ENCODE measurements at places on chromosomes 5 and 9. TPM values are rescaled to one million over a fixed set of nuclear protein-coding genes. Genes with fewer than 3 reads are reported as not detected.

DNA sequence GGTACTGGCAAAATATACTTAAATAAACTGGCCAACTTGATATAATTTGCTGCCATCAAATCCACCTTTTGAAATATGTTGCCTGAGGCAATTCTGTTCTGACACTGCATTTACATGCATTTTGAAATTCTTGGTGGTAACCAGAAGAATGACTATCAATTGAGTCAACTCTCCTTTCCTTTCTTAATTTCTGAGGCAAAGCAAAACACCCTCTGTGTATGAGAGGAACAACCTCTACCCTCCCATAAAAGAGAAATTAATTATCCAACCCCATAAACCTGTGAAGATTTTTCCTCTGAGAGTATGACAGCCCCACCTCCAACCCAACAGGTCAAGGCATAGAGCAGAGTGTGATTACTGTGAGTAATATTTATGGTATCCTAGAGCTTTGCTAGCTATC is 286.8 kb downstream of the NR2F1-AS1 start:
- H3K4me3 ChIP-seq, result no peak overlapping the region
- no peaks in the 10 kb centered on the region for H3K27me3 ChIP-seq
- H3K27ac ChIP-seq, result no peak overlapping the region
- no peak for DNase-seq

DNA sequence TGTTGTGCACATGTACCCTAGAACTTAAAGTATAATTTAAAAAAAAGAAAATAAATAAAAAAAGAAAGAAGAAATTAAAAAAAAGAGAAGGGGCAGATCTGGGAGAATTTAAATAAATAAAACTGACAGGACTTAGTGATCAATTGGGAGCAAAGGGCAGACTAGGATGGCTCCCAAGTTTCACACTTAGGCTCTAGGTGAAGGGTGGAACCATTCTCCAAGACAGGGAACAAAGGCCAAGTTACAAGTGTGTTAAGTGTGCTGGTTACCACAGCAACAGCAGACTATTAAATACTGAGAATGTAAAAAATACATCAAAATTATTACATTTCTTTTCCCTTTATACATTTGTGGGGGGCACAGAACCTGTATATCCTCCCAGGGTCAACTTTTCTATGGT is 7.1 kb downstream of the ZDHHC21 start:
- H3K4me1 ChIP-seq, result peaks cover 12% of the 10 kb centered on the region
- no peaks in the 10 kb centered on the region for H3K27me3 ChIP-seq
- H3K27ac ChIP-seq, result no peak overlapping the region
- no peak overlapping the region for H3K4me3 ChIP-seq
- no peak for DNase-seq

GRCh38 chr9:125878164-125878631 is 131.0 kb downstream of the PBX3 start:
- H3K27me3 ChIP-seq, result no peaks in the 10 kb centered on the region
- H3K27ac ChIP-seq, result no peak overlapping the region
- no peaks in the 10 kb centered on the region for H3K4me1 ChIP-seq
- H3K4me3 ChIP-seq, result no peak overlapping the region

- no peak overlapping the region for H3K27ac ChIP-seq
- H3K36me3 ChIP-seq, result no peaks in the 10 kb centered on the region
- H3K27me3 ChIP-seq, result no peaks in the 10 kb centered on the region
These were observed 83.3 kb upstream of the NEK6 start for GRCh38 chr9:124174433-124174832.

DNA sequence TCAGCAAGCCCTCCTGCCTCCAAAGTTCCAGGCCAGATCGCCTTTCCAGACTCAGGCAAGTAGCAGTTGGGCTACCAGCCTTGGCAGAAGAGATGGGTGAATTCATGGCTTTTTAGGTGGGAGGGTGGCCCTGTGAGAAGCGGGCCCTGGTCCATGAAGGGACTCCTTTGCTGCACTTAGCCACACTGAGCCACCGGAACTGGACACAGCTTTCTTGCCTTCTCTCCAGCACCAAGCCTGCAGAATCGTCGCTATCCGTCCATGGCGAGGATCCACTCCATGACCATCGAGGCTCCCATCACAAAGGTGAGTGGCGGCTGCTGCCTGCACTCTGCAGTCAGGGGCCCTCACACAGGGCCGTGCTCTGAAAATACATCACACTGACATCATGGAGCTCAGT is 85.0 kb downstream of the WDR41 start:
- no peak for DNase-seq
- no peaks in the 10 kb centered on the region for H3K27me3 ChIP-seq
- no peak overlapping the region for H3K27ac ChIP-seq
- H3K4me3 ChIP-seq, result no peak overlapping the region
- no peaks in the 10 kb centered on the region for H3K36me3 ChIP-seq

CBY3 gene
- not detected for total RNA-seq

GRCh38 chr9:121189660-121190059 is 12.0 kb downstream of the RAB14 start:
- no peak overlapping the region for H3K4me3 ChIP-seq
- H3K4me1 ChIP-seq, result peaks cover 94% of the 10 kb centered on the region

GRCh38 chr9:12554636-12555035 is 138.5 kb upstream of the TYRP1 start:
- no peak for DNase-seq
- no peaks in the 10 kb centered on the region for H3K27me3 ChIP-seq
- no peaks in the 10 kb centered on the region for H3K4me1 ChIP-seq
- H3K27ac ChIP-seq, result no peak overlapping the region
- H3K4me3 ChIP-seq, result no peak overlapping the region

ZNF608 gene
- total RNA-seq, result 25.7 TPM

PIGO gene
- 14.1 TPM for total RNA-seq
